ENCODE measurements at places on chromosomes 13 and 19.
A peak's percentile ranks its signal among the peaks of the same experiment; 100 is the strongest.

DNA sequence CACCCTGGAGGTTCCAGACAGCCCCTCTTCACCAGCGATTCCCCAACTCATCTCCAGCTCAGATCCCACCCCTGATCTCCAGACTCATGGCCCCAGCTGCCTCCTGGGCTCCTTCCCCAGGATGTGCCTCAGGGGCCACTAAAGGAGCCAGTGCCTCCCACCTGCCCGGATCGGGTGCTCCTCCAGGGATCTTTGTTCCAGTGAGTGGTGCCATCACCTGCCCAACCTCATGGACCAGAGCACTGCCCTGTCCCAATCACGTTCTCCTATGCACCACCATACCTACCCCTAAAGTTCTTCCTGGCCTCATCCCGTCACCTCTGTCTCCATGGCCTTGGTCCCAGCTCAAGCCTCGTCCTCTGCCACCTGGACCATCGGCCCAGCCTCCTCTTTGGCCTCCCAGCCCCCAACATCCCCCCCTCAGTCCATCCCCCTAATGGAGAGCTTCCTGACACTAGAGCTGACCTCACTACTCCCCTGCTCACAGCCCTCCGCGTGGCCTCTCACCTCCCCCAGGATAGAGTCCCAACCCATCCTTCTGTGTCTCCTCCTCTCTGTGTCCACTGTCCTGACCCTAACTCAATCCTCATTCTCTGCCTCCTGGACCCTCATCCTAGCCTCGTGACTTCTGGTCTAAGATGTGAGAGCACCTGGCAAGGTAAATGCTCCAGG, 8.8 kb upstream of the GARIN5A start:
- no peak for DNase-seq

- DNase-seq: no peak
These were observed 714 bp downstream of the NDFIP2 start for GRCh38 chr13:79481685-79482052.

GRCh38 chr19:17479325-17479791, 9.0 kb downstream of the SLC27A1 start:
- DNase-seq: no peak

- no peak for DNase-seq
These were observed 6.8 kb downstream of the F2RL3 start for GRCh38 chr19:16895467-16896145.

- DNase-seq: no peak
These were observed 96.6 kb upstream of the LSM14A start for GRCh38 chr19:34075661-34076091.

- peak; percentile 53 for DNase-seq
These were observed 772 bp downstream of the GPC6 start for GRCh38 chr13:93227280-93227877.

GRCh38 chr13:90510319-90510718, 837.2 kb upstream of the MIR17HG start:
- no peak for DNase-seq

GRCh38 chr19:13984875-13985741, 21.0 kb downstream of the RFX1 start:
- DNase-seq: peak; percentile 20

DNA sequence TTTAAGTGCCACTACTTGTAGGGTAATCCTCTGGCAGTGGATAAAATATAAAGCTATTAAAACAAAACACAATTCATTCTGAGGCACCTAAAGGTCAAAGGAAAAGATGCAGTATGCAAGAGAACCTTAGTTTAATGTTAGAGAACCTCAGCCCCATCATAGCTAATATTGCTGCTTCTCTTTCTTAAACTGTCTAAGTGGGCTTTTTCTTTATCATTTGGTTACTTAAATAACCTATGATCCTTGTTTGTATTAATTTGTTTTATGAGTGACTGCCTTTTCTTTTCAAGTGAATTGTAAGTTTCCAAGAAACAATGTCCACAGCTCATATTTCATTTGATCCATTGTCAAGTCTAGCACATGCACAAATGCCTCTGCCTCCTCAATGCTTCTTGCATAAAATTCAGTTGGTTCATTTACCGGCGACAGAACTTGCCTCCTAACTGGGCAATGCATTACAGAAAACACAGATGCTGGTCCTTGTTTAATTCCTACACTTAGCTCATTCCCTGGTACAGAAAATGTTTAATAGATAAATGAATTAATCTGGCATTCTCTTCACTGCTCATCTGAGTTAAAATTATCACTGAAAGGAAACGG, 1049.8 kb downstream of the OLFM4 start:
- no peak for DNase-seq

DNA sequence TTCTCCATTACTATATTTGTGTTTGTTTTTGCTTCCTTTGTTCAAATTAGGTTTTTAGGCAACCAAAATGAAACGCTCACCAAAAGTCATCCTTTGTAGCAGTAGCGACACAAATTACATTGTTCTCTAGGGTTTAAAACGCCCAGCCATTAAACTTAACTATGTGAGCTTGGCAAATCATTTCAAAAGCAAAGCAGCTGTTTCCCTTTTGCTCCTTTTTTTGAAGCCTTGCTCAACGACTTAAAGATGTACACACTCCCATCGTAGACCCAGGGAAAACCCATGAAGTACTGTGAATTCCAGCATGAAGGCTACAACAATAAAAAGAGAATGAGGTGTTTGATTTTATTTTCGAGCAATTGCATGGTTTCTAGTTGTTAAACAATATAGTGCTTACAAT, 106.7 kb downstream of the RAP2A start:
- peak; percentile 15 for DNase-seq

DNA sequence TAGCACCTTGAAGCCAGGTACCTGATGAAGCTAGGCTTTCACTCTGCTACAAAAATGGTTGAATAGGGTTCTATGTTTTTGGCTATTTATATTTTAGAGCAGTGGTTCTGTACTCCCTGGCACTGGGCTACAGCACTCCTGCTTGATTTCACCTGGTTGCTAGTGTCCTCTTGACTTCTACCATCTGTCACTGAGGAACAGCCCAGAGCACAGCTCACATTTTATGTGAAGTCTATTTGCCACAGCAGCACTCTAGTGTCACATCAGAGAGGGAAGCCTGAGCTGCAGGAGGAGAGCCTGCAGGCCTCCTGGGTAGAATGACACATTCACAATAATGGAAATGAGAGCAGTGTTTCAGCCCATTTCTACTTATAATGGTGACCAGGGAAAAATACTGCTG, 184.2 kb downstream of the ZNF486 start:
- no peak for DNase-seq

- DNase-seq: peak; percentile 15
These were observed 1.4 kb upstream of the QTRT1 start for GRCh38 chr19:10699650-10700335.

DNA sequence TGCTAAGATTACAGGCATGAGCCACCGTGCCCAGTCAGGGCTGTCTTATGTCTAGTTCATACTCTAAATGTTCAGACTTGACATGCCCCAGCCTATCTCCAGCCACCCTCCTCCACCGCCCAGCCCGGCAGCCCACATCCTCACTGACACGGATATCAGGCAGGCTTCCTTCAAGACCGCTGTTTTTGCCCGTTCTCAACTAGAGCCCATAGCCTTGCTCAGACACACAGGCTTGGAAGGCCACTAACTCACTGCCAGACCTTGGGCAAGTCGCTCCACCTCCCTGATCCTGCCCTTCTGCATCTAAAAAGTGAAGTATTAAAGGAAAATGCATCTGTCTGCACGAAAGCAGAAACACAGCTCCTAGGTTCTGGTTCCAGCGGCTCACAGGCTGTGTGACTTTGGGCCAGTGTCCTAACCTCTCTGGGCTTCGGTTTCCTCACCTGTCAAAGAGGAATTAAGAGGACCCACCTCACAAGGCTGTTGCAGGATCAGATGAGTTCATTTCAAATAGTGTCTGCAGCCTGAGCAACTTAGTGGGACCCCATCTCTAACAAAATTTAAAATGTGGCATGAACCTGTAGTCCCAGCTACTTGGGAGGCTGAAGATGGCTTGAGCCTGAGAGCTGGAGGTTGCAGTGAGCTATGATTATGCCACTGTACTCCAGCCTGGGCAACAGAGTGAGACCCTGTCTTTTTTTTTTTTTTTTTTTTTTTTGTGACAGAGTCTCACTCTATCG, 14.5 kb upstream of the CERS4 start:
- DNase-seq: no peak

DNA sequence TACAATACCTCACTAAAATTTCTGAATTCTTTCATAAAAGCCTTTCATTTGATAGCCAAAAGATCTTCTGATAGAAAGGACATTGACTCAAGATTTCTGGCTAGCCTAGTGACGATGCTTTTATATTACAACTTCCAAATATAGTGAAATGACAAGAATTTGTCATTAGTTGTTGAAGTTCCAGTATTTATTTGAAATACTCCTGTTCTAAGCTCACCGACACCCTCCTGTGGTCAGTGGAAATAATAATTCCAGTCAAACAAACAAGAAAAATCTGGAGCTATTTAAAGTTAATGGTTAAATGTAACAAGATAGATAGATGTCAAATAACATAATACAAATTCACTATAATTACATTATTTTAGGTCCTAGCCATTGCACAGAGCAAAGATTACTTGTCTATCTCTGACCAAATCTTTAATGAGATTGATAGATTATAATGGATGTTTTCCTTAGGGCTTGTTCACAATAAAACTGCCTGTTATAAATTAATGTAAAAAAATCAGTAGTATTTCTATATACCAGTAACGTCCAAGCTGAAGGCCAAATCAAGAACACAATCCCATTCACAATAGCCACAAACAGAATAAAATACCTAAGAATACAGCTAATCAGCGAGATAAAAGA, 195.5 kb downstream of the RGCC start:
- DNase-seq: no peak

DNA sequence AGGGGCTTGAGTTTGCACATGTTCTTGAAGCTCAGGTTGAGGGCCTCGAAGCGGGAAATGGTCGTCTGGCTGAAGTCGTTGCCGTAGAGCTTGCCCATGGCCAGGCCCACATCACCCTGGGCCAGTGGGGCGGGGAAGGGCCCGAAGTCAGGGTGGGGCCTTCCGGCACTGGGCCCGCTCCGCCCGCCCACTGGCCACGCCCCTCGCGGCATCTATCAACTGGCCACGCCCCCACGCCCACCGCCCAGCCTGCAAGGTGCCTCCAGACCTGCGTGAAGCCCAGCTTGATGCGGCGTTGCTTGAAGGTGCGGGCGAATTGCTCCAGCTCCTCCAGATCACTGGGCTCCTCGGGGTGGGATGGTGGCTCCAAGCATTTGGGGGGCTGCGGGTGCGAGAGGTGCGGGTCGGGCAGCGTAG, 19.9 kb downstream of the ZNF574 start:
- no peak for DNase-seq

- DNase-seq: no peak
These were observed 408.6 kb downstream of the PCDH9 start for GRCh38 chr13:66821551-66821950.

DNA sequence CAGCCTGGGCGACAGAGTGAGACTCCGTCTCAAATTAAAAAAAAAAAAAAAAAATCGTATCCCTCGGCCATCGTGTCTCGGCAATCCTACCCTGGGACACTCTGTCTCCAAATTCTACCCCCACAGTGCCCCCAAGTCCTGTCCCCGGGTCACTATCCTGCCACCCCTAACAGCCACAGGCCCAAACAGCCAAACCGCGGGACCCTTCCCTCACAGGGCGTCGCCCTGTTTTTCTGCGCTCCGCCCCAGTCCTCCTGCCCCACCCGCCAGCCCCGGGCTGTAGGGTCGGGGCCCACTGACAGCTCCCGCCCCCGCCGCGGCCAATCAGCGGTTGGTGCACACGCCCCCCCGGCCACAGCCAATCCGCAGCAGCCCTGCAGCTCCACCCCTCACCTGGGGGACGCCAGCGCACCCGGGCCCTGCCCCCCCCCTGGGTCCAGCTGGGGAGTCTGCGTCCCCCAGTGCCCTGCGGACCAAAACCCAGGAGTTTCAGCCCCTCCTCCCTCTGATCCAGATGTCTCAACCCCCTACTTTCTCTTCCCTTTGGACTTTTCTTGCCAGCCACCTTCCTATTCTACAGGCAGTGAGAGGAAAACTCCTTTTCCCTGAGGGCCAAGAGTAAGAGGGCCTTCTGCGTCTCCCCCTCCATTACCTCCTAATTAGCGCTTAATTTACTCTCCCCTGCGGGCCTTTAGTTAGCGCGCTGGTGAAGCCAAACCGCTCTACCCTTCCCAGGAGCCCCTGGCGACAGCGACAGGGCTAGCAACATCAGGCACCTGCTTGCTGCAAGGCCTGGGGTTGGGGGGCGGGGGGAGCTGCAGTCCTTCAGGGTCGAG, 1.5 kb upstream of the BCAT2 start:
- peak; percentile 98 for DNase-seq

DNA sequence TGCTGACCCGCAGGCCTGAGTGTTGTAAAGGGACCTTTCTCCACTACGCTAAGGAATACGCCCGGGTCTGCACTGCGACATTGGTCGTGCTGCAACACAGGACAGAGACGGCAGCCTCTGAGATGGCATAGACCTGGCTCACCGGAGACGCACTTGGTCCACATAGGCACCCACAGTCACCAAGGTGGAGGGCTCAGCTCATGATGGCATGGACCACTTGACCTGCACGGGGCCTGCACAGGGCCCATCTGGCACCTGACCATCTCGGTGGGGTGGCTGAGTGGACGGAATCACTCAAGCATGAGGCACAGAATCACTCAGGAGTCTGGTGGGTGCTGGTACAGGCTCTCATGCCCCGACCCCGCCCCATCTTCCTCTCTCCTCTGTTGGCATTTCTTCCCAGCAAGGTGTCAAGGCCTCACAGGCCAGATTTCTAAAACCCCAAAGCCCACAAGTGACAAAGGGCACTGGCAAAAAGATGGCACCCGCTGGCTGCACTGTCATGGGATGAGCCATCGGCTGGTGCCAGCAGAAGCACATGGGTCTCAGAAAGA, 45.9 kb downstream of the TSHZ3 start:
- no peak for DNase-seq

DNA sequence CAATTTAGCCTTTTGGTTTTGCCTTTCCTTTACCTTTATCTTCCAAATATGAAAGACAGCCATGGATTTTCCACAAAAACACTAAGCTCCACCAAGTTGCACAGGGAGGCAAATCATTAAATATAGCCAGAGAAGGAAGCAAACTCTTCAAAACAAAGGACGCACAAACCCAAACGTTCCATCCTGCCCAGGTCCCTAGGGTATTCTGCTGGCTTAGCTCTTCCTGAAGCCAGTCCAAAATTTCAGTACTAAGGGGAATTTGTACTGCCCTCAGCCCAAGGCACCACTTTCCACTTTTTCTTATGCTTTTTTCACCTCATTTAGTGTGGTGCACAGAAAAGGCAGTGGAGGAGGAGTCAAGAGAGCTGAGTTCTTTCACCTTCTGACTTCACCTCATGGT, 169.9 kb downstream of the FLT1 start:
- DNase-seq: no peak

DNA sequence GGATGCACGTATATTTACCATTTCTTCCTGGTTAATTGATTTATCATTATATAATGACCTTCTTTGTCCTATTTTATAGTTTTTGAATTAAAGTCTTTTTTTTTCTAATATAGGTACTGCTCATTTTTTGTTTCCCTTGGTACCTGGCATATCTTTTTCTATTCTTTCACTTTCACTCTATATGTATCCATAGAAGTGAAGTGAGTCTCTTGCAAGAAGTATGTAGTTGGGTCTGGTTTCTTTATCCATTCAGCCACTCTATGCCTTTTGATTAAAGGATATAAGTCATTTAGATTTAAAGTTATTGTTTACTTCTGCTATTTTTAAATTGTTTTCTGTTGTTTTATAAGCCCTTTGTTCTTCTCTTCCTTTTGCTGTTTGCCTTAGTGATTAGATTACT, 194.3 kb upstream of the SLITRK6 start:
- DNase-seq: no peak

All from NCI-H1436 (cell line).